ENCODE measurements at places on chromosomes 2 and 18. TPM values are rescaled to one million over a fixed set of nuclear protein-coding genes. Genes with fewer than 3 reads are reported as not detected.
A peak's percentile ranks its signal among the peaks of the same experiment; 100 is the strongest.

The PAIP2B gene
- total RNA-seq, result 0.49 TPM

DNA sequence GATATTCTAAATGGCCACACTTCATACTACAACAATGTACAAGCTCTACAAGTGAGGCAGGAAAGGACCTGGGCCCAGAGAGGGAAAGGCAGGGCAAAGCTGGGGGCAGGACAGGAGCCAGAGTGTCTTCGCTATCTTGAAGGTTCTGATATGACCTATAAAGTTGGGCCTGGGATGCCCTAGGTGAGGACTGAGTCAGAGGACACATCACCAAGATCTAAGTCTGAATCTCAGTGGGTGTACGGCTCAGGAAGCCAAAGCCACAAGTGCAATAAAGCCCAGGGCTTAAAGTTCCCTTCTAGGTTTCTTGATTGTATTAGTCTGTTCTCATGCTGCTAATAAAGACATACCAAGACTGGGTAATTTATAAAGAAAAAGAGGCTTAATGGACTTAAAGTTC is 219.1 kb downstream of the ALK start:
- peak; percentile 7 for DNase-seq

GRCh38 chr2:17873021-17873420 is 5.4 kb upstream of the KCNS3 start:
- no peak for DNase-seq

The ABCG5 gene
- total RNA-seq, result not detected

DNA sequence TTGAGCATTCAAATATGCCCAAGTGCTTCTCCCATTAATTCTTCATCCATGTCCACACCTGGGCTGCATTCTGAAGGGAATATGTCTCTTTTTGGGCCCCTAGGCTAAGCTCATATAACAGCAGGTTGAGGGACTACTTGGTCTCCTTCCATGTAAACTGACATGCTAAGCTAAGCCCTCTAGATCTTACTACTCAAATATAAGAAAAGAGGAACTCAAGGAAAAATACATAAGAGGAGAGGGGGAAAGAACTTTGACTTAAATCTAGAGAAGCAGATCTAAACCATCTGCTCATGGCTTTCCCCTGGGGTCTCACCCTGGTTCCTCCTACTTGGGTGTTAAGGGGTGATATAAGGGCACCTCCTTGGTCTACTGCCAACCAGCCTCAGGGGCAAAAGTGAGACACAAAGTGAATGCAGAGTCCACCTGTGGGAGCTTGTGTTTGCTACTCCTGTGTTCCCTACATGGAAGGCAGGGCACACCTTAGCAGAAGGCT is 19.8 kb upstream of the NFU1 start:
- DNase-seq, result no peak

DNA sequence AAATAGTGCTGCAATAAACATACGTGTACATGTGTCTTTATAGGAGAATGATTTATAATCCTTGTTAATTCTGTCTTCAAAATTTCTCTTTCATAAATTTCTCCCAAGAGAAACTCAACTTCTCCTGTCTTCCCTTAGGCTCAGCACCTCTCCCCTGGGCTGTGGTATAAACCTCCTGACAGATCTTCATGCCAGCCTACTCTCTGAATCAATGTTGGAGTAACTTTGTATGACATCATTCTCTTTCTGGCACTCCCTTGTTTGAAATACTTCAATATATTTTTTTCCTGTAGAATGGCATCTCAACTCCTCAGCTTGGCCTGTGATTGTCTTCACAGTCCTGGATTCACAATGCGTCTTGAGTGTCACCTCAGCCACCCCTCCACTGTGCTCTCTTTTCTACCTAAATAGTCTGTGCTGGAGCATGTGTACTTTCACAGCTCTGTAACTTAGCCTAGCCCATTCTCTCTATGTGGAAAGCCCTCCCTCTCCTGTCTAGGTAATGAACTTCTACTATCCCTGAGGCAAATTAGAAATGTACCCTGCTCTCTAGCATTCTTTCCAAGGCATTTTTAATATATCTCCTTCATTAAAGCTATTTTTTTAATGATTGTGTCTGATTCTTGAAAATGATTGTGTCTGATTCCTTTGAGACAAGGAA is 649.9 kb upstream of the FANCL start:
- DNase-seq, result no peak

DNA sequence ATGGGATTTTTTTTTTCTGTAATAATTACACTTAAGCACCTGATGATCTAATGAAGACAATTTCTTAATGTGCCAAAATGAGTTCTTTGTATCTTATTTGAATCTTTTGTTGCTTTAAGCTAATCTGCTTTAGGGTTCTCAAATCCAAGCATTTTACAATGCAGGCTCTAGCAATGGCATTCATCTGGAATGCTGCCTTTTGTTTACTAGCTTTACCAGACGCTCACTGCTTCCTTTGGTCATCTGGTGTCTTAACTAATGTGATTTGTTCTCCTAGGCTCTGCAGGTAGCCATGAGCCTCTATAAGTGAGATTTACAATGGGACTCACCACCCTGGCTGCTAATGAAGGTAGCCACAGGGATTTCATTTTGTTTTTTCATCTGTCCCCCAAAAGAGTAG is 100.3 kb downstream of the GREB1L start:
- no peak for DNase-seq

DNA sequence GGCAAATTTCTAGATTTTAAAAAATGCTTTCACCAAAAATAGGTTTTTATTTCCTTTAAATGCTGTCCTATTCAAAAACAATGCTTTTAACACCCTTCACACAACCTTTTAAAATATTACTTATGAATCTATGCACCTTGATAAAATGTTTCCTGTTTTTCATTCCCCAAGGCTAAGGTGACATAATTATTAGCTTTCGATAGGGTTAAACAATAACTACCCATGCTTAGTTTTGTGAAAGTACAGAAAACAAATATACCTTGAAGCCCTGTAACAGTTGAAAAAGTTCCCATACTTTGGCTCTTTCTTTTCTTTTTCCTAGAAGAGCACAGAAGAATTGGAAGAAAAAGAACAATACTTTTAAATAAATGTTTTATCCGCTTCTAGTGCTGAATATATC is 54.9 kb upstream of the ITPRID2 start:
- no peak for DNase-seq

DNA sequence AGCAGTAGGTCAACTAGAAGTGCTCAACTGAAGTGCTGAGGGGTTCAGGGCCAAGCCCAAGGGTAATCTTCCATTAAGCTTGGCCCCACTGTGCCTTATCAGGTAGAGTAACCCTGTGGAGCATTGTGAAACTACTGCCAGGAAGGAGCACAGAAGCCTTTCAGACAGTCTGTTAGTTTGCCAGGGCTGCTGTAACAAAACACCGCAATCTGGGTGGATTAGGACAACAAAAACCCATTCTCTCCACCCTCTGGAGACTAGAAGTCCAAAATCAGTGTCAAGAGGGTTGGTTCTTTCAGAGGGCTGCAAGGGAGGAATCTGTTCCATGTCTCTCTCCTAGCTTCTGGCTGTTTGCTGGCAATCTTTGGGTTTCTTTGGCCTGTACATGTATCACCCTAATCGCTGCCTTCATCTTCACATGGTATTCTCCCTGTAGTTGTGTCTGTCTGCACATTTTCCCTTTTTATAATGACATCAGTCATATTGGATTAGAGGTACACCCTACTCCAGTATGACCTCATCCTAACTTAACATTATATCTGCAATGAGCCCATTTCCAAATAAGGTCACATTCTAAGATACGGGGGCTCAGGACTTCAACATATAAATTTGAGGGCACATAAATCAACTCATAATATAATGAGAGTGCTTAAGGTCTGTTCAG is 21.2 kb downstream of the VIT start:
- no peak for DNase-seq

The CNGA3 gene
- not detected for total RNA-seq

DNA sequence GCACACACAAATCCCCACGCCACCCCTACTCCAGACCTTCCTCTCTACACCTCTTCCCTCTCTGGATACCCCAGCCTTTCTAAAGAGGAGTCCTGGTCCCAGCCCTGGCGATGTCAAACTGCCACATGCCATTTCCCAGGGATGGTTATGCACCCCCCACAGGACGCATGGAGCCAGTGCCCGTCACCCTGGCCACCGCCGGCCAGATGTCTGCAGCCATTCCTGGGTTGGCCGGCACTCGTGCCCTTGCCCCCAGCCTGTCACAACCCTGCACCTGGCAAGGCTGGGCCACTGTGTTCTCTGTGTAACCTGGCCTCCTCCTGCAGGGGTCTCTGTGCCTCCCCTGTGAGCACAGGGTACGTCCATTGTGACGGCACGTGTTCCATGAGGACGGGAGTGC is 58.1 kb upstream of the NFATC1 start:
- DNase-seq, result no peak

DNA sequence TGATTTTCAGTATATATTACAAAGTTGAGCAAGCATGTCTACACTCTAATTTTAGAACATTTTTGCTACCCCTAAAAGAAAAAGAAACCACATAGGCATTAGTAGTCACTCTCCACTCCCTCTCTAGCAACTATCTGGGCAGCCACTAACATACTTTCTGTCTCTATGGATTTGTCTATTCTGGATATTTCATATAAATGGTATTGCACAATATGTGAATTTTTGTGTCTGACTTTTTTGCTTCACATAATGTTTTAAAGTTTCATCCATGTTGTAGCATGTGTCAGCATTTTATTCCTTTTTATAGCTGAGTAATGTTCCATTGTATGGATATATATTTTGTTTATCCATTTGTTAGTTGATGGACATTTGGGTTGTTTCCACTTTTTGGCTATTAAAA is 232.5 kb upstream of the CTAGE1 start:
- no peak for DNase-seq

- peak; percentile 62 for DNase-seq
Observed at GRCh38 chr2:229350117-229350805, 79.2 kb upstream of the PID1 start.

DNA sequence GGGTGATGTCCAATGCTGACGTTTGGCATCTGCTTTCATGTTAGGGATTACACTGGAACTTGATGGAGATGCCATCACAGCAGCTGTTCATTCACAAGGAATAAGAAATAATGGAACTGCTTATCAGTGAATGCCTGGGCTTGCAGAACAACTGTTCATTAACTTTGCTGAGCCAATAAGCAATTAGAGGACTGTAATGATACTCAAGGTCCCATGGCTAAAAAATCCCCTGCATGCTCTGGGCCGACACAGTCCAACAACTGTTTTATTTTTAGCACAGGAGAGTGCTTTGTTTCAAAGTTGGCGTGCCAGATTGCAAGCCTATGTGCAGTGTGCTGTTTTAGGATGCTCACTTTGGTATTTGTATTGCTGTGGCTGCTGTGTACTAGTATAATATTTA is 408.0 kb upstream of the RGPD4 start:
- no peak for DNase-seq

- DNase-seq, result no peak
Observed at GRCh38 chr2:167890739-167891138, 356.7 kb downstream of the STK39 start.

DNA sequence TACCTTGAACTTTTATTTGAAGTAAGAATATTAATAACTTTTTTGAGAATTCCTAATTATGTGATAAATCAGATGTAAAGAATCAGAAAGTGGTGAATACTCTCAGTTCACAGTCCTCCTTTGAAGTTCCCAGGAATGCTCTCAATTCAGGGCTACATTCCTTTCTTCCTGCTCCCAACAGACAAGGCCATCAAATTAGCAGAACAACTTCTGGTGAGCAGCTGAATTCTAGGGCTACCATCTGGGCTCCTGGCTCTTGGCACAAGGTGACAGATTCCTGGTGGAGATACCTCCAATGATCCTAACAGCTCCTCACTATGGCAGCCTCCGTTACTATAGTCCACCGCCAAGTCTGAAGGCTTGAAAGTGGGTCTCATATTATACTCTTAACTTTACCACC is 37.8 kb upstream of the OLA1 start:
- no peak for DNase-seq

DNA sequence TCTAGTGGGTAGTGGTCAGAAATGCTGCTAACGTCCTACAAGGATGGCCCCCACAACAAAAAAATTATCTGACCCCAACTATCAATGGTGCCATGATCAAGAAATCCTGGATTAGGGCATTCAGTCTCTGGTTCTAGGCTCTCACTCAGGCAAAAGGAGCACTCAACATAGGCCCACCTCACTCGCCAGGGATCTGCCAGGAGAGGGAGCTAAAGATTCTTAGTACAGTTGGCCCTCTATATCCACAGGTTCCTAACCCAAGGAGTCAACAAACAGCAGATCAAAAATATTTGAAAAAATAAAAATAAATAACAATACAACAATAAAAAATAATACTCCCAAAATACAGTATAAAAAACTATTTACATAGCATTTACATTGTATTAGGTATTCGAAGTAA is 10.0 kb downstream of the SLC4A5 start:
- DNase-seq, result peak; percentile 43

The PDCD1 gene
- not detected for total RNA-seq

DNA sequence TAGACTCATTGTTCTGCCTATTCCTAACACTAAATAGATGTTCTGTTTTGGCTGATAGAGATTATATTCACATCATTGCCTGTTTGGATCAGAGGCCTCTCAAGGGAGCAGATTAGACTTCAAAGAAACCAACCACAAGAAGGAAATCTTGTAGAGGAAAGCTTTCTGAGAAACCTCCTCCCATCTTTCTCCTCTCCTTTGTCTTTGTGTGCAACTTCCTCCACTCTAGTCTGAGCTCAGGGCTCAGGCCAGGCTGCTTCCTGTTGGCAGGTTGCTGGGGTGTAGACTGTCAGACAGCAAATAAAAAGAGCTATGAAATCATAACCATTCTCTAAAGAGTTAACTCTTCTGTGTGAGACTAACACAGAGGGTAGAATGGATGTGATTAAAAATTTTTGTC is 113.0 kb downstream of the TGFA start:
- no peak for DNase-seq

GRCh38 chr2:145058457-145058856 is 538.5 kb upstream of the ZEB2 start:
- DNase-seq, result no peak

GRCh38 chr2:70513738-70514137 is 39.9 kb downstream of the TGFA start:
- no peak for DNase-seq

- peak; percentile 62 for DNase-seq
Observed at GRCh38 chr2:218877331-218877730, 3.3 kb upstream of the WNT10A start.

The TANC1 gene
- total RNA-seq, result 24.4 TPM

The SLC9A4 gene
- not detected for total RNA-seq

The SLC14A1 gene
- total RNA-seq, result 43.4 TPM

Data from RPMI7951 (cell line).